ENCODE measurements at places on chromosomes 16 and 17. TPM values are rescaled to one million over a fixed set of nuclear protein-coding genes. Genes with fewer than 3 reads are reported as not detected.

DNA sequence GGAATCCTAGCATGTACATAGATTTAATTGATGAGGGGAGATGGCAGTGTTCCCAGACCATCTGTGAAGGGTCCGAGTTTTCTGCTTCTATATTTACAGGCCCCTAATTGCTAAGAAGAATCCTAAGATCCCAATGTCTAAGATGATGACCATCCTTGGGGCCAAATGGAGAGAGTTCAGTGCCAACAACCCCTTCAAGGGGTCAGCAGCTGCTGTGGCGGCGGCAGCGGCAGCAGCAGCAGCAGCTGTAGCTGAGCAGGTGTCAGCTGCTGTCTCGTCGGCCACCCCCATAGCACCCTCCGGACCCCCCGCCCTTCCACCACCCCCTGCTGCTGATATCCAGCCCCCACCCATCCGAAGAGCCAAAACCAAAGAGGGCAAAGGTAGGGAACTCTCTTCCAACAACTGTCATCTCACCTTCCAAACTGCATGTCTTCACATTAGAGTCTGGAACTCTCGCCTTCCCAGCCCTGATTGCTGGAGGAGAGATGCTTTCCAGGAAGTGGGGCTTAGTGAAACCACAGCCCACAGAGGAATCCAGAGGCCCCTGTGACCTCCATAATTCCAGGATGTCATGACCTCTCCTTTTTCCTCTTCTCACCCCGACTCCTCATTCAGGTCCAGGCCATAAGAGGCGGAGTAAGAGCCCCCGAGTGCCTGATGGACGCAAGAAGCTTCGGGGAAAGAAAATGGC, 4.7 kb downstream of the CHD3 start:
- DNase-seq = no peak

- no peak for DNase-seq
These were observed 24.4 kb downstream of the METTL16 start for GRCh38 chr17:2487306-2487705.

Gene DNASE1L2
- polyA plus RNA-seq = 1.3 TPM

Gene CDC6
- polyA plus RNA-seq = 23.3 TPM

Gene SHCBP1
- 8.8 TPM for polyA plus RNA-seq

DNA sequence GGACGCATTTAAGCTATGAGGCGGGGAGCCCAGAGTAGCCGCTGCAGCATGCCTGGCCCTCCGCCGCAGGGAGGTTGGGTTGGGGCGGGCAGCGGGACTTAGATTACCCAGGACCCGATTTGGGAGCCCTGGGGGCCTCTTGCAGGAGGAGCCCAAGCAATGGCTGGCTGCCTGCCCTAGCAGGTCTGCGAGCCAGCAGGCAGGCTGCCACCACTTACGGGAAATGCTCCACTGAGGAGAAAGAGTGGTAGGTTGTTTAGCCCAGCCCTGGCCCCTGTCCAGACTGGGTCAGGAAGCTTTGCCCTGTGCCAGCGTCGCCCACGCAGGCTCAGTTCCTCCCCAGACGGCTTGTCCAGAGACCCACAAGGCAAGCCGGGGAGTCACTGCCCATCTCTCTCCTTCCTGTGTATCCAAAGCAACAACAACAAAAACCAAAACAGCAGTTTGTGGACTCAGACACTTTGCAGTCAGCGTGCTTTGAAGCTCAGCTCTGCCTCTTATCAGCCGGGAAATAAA, 10.3 kb upstream of the TVP23A start:
- DNase-seq = no peak

GRCh38 chr17:66152756-66153155, 39.2 kb downstream of the CEP112 start:
- no peak for DNase-seq

- no peak for DNase-seq
These were observed 593.1 kb upstream of the CDH5 start for GRCh38 chr16:65773301-65773874.

- DNase-seq = no peak
These were observed 184.2 kb downstream of the KCNJ2 start for GRCh38 chr17:70353408-70354092.

Gene SLC6A4
- polyA plus RNA-seq = 0.98 TPM

- DNase-seq = no peak
These were observed 1.1 kb downstream of the G6PC1 start for GRCh38 chr17:42901535-42902229.

- DNase-seq = no peak
These were observed 14.1 kb upstream of the HOXB9 start for GRCh38 chr17:48639982-48640857.

- DNase-seq = no peak
These were observed 39.2 kb downstream of the TLE7 start for GRCh38 chr16:71402674-71403073.

Gene SMIM36
- polyA plus RNA-seq = not detected

All from left renal cortex interstitium (tissue), 4 donors.